Mesenteric fat pad (tissue), 1 donor: ENCODE measurements at places on chromosomes 7 and 10. TPM values are rescaled to one million over a fixed set of nuclear protein-coding genes. Genes with fewer than 3 reads are reported as not detected.

DNA sequence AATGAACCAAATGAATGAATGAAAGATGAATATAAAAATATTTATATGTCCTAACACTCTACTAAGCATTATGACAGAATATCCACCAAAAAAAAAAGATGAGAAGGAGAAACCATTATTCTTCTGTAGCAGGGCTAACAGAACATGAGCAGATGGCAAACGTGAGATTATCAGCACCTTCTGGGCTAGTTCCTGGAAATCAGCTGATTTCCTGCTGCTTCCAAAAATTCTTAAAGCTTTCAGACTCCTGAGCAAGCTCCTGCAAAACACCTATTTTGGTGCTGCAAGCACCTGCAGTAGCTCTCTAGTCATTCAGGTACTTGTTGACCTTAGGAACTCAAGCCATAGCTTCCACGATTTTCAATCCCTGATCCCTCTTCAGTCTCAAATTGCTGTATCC, 51.8 kb downstream of the NPSR1 start:
- DNase-seq, result no peak

DNA sequence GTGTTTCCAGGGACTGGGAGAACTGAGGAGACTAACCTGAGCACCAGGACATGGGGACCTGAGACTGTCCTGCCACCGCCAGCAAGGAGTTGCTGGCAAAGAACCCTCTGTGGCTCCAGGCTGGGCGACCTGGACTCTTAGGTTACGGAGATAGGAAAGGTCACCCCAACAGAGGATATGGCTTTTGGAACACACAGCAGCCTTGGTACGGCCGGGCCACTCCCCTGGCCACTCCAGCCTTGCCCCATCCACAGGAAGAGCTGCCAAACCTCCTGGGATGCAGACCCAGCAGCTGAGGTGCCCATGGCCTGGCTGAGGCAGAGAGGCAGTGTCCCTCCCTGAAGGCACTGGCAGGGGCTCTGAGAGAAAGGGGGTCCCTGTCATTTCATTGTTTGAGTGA, 137.8 kb downstream of the OAT start:
- no peak for DNase-seq

GRCh38 chr10:91694170-91694794, 61.4 kb upstream of the PPP1R3C start:
- DNase-seq, result no peak

- DNase-seq, result no peak
Observed at GRCh38 chr7:45187946-45188411, 30.4 kb downstream of the RAMP3 start.

- no peak for DNase-seq
Observed at GRCh38 chr7:100598425-100598824, 3.7 kb upstream of the PCOLCE start.

Gene SLC39A12
- 0.35 TPM for total RNA-seq

- no peak for DNase-seq
Observed at GRCh38 chr7:141369422-141369821, 181.8 kb upstream of the AGK start.

Gene ANKRD2
- not detected for total RNA-seq

GRCh38 chr7:77282897-77283296, 83.3 kb upstream of the FGL2 start:
- no peak for DNase-seq

DNA sequence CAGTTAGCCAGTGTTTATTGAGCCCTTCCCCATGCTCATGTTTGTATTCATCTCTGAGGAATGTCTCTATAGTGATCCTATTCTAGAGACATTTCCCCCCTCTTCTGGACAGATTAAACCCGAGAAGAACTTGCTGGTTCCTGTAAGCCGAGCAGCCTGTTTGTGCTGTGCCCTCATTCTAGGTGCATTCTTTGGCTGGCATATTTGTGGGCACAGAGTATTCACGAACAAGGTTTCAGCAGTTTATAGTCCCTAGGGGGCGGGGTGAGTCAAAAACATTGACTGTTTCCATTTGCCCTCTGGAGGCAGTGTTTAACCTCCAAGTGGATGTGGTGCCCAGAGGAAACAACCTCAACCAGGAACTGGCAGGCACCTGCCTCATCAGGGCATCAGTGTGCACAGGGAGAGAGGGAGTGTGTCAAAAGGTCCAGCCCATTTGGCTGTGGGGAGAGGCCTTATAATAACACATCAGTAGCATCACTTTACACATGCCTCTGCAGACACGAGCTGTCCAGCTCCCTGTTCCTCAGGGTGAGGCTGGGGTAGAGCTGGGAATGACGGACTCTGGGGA, 273.3 kb upstream of the LRGUK start:
- DNase-seq, result no peak

DNA sequence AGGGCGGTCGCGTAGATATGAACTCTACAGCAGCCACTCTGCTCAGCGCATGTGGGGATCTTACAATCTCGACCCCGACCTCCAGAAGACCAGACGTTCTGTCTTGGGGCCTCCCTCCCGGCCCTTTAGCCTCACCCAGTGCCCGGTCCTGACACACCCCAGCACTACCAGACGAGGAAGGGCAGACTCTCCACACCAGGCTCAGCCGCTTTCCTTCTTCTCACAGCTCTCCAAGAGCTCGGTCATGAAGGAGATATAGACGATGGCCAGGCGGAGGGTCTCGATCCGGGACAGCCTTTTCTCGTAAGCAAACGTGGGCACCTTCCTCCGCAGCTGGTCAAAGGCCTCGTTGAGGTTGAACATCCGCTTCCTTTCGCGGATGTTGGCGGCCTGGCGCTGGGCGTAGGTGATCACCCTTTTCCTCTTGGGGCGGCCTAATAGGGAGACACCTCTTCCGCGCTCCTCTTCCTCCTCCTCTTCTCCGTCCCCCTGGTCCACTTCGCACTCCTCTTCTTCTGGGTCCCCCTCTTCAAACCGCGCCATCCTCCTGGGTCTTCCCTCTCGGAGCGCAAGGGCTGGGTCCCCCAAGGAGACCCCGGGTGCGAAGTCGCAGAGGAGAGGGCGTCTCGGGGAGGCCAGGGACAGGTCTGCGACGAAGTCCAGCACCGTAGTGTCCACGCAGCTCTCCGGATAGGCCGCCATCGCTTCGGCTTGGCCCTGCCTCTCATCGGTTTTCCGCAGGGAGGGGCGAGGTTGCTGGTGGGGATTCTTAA, at the start of gene FERD3L:
Gene FERD3L (minus strand): TSS at position 761 of the 773 bp plus-strand sequence. CDS start 59 bp downstream, at position 702.
- DNase-seq, result peak; percentile 74

DNA sequence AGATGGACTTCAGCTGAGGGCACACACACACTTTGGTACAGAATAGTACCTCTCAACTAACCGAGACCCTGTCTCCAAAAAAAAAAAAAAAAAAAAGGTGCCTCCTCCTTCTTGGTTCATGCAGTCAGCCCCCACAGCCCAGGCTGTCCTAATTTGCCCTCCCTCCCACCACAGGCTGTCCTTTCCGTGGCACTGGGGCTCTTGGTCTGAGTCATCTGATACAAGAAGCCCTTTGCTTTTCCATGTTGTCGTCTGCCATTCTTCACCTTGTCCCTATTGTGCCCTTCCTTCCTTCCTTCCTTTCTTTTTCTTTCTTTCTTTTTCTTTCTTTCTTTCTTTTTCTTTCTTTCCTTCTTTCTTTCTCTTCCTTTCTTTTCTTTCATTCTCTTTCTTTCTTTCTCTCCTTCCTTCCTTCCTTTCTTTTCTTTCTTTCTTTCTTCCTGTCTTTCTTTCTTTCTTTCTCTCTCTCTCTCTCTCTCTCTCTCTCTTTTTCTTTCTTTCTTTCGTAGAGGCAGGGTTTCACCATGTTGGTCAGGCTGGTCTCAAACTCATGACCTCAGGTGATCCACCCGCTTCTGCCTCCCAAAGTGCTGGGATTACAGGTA, 96.0 kb upstream of the IKZF1 start:
- DNase-seq, result no peak

GRCh38 chr7:81232084-81232799, 313.4 kb upstream of the SEMA3C start:
- DNase-seq, result no peak

GRCh38 chr7:2936301-2936700, 92.2 kb upstream of the GNA12 start:
- peak; percentile 74 for DNase-seq

- no peak for DNase-seq
Observed at GRCh38 chr7:77393261-77393660, 22.9 kb downstream of the GSAP start.

- DNase-seq, result no peak
Observed at GRCh38 chr10:23558361-23558799, 119.5 kb downstream of the OTUD1 start.

GRCh38 chr10:52442576-52442975, 128.5 kb downstream of the DKK1 start:
- no peak for DNase-seq

- DNase-seq, result peak; percentile 55
Observed at GRCh38 chr10:124300224-124300623, 118.5 kb downstream of the OAT start.

- DNase-seq, result no peak
Observed at GRCh38 chr7:111029141-111029572, 61.8 kb upstream of the LRRN3 start.

- DNase-seq, result no peak
Observed at GRCh38 chr7:55043691-55044370, 25.0 kb downstream of the EGFR start.

Gene PROSER2
- total RNA-seq, result 9.1 TPM

DNA sequence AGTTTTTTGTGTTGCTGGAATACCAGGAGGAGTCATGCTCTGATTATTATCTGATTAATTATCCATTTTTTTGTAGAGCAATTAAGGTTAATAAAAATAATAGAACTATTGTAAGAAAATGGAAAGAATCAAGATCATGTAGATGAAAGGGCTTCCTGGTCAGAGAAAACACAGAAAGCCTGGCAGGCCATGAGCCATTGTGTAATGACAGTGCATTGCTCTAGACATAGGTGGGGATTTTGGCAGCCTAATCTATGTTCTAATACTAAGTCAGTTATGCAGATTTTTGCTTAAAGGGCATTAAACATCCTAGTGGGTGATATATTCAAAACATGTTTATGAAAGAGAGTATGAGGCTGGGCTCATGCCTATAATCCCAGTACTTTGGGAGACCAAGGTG, 198.2 kb downstream of the PPP1R9A start:
- no peak for DNase-seq

Gene ENO4
- total RNA-seq, result 0.45 TPM

GRCh38 chr10:127194111-127194510, 2.3 kb downstream of the INSYN2A start:
- DNase-seq, result no peak

Gene POM121
- 60.6 TPM for total RNA-seq

- no peak for DNase-seq
Observed at GRCh38 chr7:119996634-119997033, 276.3 kb upstream of the KCND2 start.

- DNase-seq, result no peak
Observed at GRCh38 chr10:22321924-22322640, 1.2 kb downstream of the BMI1 start.

DNA sequence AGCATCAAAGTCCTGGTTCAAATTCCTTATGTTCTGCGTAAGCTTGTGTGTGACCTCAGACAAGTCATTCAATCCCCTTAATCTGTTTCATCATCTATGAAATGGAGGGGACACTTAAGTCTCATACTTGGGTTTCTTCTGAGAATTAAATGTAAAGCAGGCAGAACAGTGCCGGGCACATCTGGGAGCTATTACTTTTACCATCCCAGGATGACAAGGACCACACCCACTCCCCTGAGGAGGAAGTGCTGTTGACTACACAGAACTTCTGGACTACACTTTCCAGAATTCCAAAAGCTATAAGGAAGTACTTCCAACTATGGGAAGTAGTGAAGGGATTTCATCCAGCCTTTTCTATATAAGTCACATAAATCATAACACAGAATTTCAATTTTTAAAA, 294.9 kb downstream of the IPMK start:
- no peak for DNase-seq

DNA sequence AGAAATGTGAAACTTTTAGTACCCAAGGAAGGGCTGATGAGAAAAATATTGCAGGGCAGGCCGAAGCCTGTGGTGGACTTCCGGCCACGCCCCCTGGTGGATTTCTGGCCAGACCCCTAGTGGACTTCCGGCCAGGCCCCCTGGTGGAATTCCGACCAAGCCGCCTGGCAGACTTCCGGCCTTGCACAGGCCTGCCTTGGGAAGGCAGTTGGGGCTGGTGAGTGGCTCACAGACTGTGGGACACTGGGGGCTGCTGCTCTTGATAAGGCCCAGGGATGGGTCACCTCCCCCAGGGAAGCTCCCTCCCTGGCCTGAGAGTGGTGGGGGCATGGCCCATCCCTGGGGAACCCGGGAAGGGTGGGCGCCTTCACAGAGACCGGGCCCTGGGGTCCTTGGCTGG, 116.4 kb upstream of the MKI67 start:
- DNase-seq, result no peak

- DNase-seq, result no peak
Observed at GRCh38 chr10:124627866-124628675, 116.1 kb downstream of the FAM53B start.

DNA sequence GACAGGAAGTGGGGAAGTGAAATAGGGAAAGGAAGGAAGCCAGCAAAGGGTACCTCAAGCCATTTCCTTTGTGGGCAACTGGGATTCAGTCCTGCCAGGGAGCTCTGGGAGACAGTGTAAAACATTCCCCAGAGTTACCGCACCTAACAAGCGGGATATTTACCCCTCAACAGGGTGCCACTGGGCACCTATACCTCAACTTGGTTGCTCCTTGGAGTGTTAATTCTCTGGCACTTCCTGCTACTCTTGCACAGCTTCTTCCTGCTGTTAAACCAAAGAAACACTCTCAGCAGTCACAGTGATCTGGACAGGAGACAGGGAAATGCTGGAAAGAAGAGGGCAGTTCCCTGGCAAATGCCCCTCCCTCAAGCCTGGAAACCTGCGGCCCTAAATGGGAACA, 151.3 kb downstream of the REEP3 start:
- DNase-seq, result no peak

DNA sequence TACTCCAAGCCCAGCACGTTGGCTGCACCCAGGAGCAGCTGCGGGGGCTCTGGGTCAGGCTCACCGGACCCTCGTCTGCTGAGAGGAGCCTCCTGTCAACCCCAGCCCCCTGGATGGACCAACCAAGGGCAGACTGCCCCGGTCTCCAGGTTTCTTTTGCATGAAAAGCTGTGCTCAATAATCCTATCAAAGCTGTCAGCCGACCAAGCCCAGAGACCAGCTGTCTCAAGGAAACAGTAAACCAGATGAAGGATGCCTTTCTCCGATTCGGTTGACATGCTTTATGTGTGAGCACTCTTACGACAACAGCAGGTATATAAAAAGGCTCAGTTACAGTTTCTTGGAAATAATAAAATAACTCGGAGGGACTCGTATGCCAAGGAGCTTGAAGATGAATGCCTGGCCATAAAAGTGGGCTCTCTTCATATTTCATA, 71.6 kb upstream of the BAIAP2L1 start:
- no peak for DNase-seq
